ENCODE measurements at places on chromosomes 1 and 21.

DNA sequence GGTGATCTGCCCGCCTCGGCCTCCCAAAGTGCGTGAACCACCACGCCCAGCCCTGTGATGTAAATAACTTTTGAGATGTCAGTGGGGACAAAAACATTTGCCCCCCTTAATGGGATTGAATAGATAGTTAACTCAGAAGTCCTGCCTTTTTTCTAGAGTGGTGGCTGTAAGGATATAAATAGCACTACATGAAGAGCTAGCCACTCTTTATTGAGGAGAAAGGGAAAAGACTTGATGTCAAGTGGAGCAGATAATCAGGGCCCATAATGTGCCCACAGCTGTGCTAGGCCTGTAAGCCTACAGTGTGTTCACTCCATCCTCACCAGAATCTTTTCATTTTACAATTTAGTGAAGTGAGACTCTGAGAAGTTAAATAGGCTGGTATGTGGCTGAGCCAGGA, 3.6 kb downstream of the GIPC2 start:
- DNase-seq, result no peak

- no peak for DNase-seq
Measured at GRCh38 chr21:18460979-18461378, 57.4 kb upstream of the TMPRSS15 start.

DNA sequence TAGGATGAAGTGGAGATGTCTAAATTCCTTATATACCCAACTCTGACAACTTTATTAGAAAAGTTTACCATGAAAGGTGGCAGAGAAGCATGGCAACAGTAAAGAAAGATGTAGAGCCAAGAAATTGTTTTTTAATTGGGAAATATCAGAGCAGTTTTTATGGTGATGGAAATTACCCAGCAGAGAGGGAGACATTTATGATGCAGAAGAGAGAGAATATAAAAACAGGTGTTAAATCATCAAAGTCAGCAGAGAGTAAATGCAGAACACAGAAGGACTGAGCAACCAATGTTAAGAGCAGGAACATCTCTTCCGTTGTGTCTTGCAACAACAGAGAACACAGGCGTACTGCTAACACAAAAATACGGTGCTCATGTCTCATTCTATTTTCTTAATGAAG, 28.2 kb downstream of the WARS2 start:
- DNase-seq, result no peak

DNA sequence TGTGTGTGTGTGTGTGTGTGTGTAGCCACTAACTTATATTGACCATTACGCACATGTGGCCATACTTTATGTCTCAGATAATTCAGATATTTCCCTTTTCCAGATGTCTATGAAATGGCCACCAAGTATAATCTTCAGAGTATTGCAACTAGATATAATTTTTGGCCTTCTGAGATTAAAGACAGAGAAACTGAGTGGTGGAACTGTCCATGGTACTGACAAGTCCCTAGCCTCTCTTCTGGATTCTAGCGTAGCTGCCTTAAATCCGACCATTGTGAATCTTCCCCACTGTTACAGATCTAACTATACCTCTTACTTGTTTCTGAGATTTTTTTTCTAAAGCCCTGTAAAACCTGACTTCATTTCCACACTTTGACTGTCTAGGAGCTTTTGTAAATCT, 100.0 kb upstream of the SERTAD4 start:
- DNase-seq, result no peak

DNA sequence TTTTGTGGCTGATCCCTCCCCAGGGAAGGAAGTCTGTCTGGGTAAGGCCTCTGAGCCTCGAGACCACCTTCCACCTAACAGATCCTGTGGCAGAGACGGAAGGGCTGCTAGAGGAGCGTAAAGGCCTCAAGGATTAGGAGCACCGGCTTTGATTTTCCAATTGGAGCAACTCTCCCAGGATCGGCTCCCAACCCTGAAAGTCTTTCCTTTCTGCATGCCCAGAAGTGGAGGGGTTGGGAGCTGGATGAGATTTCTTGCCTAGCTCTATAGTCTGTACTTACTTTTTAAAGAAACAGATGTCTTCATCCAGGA, 41.4 kb downstream of the ELK4 start:
- no peak for DNase-seq

DNA sequence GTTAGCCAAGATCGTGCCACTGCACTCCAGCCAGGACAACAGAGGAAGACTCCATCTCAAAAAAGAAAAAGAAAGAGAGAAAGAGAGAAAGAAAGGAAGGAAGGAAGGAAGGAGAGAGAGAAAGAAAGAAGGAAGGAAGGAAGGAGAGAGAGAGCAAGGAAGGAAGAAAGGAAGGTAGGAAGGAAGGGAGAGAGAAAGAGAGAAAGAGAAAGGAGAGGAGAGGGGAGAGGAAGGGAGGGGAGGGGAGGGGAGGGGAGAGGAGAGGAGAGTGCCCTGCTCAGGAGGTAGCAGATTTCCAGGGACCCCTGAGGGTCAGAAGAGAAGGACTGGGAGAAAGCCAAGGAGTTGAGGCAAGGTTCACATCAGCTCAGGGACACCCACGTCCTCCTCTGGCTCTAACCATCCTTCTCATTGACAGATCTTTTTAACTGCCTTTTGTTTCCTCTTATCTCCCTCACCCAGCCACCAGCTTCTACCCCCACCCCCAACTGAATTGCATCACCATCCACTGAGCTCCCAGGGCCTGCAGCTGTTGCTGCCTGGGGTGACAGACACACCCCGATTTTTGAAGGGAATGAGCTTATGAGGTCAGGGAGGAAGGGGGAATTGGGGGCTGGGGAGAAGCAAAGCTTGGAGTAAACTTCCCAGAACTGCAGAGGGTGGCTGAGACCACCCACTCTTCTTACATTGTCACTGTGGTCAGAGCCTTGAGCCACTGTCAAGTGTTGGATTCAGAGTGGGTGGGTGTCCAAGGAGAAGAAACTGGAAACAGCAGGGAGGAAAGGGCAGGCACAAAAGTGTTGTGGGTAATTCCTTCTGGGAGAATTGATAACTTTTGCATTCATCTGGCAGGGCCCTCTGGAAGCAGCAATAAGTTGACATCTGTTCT, 91.6 kb downstream of the GLUL start:
- no peak for DNase-seq

- no peak for DNase-seq
Measured at GRCh38 chr1:204201348-204202040, 5.2 kb upstream of the KISS1 start.
